ENCODE measurements at places on chromosomes 2 and 18.

DNA sequence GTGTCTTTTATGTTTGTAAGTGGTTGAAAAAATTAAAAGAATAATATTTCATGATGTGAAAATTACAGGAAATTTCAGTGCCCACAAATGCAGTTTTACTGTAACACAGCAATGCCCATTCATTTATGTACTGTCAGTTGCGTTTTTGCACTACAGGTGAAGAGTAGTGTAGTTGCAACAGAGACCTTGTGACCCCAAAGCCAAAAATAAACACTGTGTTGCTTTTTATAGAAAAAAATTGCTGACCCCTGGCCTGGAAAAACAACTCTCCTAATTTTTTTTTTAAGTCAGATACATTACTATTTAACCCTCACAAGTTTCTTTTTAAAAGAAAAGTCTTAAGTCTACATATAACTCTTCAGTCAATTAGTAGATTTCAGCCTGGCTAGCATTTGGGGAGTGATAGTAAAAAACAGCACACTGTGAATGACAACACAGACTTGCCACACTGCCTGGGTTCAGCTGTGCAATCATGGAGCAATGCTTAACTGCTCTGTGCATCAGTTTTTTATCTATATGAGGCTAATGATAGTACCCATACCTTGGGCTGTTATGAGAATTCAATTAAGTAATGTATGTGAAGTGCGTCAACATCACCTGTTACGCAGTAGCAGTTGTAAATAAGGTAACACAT, 8.1 kb downstream of the KLHL14 start:
- no peak for DNase-seq

GRCh38 chr2:134372611-134373131, 118.8 kb downstream of the MGAT5 start:
- no peak for DNase-seq

- DNase-seq, result no peak
Measured at GRCh38 chr2:203915256-203915655, 21.3 kb upstream of the ICOS start.

- no peak for DNase-seq
Measured at GRCh38 chr2:238114851-238115660, 14.9 kb downstream of the ESPNL start.

DNA sequence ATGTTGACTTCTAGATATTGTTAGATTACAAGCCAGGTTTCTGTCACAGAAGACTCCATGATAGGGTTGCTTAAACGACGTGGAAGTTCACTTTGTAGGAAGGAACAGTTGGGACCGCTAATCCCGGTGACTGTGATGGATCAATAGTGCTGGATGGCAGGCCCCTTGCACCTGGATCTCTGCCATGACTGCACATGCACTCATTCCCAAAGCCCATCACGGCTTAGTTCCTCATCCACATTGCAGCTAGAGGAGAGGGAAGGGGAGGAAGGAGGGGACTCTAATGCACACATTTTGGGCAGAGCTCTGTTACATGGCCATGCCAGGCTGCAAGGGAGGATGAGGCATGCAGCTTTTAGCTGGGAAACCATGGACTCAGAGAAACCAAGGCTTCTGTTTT, 773.7 kb upstream of the RAB6C start:
- no peak for DNase-seq

DNA sequence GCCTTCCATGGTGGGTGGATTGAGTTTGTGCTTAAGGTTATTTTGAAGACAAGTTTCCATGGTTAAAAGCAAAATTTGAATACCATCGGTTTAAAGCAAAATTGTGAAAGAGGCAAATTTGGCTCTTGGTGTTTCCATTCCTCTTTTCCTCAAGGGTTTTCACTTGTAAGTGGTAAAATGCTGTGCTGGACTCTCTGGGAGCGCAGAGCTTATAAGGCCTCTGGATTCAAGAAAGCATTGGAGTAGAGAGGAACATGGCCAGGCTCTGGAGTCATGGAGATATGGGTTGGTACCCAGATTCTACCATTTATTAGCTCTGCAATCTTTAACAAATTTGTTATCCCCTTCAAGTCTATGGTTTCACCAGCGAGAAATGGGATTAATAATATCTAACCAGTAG, 17.5 kb downstream of the KCNE4 start:
- DNase-seq, result no peak

DNA sequence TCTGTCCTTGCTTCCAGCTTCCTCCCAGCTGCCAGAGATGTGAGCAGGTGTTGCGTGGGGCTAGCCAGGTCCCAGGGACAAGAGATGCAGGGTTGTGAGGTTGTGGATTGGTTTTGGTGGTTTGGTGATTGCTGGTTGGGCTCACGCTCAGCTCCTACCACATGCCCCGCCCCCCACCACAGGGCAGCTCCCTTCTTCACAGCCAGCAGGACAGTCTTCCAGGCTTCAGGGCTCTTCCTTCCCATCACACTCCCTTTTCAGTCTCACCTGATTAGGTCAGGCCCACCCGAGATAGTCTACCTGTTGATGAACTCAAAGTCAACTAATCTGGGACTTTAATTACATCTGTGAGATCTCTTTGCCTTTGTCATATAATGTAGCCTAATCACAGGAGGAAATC, 52.0 kb upstream of the GLI2 start:
- DNase-seq, result no peak

- no peak for DNase-seq
Measured at GRCh38 chr18:6730416-6731221, 1.1 kb downstream of the ARHGAP28 start.

DNA sequence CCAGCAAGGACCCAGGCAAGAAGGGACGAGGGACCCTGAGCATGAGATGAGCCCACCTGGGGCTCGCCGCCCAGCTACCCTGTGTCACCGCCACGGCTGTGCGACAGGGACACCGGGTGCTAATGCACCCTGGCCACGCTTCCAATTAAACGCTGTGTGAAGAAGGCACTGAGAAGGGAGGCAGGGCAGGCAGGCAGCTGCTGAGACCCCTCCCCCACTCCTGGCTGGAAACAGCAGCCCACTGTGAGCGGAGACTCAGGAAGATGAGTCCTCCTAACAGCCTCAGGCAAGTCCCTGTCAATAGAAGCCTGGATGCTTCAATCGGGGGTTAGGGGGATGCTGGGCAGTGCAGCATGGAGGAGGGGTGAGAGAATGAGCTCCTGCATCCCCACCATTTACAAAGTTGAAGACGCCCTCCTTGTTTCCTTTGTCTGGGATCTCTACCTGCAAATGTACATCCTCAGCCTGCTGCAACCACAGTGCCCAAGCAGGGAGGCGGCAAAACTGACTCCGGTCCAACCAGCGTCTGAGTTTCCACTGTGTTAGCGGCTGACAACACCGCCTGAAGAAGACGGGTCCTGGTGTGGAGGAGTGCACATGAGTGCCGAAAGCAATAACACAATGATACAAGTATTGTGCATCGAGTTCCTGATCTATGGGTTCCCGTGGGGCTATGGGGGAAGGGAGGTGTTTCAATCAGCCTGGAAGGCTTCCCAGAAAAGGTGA, 12.8 kb downstream of the TMEM163 start:
- no peak for DNase-seq

GRCh38 chr2:205270689-205271088, 411.6 kb upstream of the NRP2 start:
- DNase-seq, result no peak

DNA sequence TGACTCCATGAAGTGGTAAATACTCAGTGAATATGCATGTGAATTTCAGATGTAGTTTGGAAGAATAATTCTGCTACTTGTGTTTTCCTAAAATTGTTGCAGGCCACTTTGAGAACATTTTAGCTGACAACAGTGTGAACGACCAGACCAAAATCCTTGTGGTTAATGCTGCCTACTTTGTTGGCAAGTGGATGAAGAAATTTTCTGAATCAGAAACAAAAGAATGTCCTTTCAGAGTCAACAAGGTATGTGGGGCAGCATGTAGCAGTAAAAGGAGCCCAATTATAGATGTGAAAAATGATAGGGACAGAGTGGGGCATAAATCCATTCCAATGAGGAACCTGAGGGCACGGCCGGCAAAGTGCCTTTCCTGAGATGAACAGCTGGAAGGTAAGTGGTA, 16.1 kb downstream of the SERPINB5 start:
- DNase-seq, result no peak

DNA sequence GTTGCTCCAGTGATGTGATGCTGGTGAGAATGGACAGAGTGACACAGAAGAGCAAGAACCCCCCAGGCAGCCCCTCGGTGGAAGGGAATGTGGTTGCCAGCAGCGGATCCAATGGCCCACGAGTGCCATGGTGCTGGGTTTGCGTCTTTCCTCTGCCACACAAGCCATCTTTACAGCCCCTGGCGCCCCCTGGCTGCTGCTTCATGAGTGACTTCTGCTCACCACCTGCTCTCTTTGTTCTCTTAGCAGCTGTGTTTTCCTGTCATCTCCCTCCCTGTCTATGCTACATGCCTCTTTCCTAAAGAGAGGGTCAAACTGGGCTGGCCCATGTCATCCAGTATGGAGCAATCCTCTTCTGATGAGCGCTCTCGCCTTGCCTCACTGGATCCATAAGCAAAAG, 300.0 kb upstream of the SMIM21 start:
- no peak for DNase-seq

DNA sequence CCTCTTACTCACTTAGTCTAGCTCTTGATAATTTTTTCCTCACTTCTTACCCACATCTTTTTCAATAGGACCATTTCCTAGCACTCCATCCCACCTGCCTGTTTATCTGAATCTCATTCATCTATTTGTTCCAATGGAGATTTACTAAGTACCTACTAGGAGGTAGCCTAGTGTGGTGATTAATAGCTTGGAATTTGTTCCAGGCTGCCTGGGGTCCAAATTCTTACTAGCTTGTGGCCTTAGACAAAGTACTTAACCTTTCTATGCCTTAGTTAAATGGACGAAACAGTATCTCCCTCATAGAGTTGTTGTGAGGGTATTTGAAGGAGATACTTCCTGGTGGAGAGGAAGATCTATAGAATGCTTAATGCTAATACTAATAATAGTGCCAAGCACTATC, 42.9 kb upstream of the SERTAD2 start:
- no peak for DNase-seq

DNA sequence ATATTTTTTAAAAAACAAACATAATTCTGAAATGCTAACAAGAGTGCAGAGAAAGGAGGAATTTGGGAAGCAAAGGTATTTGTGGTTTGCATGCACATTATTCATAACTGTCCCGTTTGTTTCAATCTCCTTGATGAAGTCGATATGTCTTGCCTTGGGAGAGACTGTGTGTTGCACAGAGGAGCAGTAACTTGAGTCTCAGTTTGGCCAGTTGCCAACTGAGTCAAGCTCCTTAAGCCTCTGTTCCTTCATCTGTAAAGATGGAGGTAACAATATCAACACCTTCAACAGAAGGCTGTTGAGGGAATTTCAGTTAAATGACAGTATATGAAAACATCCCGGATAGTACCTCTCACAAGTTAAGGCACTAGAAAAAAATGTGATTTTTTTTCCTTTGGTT, 226.2 kb downstream of the ASXL3 start:
- DNase-seq, result no peak

DNA sequence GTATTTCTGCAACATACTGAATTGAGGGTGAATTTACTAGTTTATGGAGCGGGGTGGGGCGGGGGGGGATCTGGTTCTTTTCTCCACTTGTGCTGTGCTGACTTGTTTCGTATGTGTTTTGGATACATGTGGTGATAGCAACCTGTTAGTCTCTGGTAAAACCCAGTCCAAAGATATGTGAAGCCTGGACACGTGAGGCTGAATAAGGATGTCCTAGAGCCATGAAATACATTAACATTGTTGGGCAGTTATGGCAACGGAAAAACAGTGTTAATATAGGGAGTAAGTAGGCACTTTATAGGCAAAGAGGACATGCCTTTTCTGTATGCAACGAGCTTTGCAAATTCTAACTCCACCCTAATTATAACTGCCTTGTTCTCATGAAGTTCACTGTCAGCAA, 42.1 kb upstream of the NEMP2 start:
- no peak for DNase-seq

GRCh38 chr2:234019896-234020295, 30.6 kb upstream of the SPP2 start:
- no peak for DNase-seq

DNA sequence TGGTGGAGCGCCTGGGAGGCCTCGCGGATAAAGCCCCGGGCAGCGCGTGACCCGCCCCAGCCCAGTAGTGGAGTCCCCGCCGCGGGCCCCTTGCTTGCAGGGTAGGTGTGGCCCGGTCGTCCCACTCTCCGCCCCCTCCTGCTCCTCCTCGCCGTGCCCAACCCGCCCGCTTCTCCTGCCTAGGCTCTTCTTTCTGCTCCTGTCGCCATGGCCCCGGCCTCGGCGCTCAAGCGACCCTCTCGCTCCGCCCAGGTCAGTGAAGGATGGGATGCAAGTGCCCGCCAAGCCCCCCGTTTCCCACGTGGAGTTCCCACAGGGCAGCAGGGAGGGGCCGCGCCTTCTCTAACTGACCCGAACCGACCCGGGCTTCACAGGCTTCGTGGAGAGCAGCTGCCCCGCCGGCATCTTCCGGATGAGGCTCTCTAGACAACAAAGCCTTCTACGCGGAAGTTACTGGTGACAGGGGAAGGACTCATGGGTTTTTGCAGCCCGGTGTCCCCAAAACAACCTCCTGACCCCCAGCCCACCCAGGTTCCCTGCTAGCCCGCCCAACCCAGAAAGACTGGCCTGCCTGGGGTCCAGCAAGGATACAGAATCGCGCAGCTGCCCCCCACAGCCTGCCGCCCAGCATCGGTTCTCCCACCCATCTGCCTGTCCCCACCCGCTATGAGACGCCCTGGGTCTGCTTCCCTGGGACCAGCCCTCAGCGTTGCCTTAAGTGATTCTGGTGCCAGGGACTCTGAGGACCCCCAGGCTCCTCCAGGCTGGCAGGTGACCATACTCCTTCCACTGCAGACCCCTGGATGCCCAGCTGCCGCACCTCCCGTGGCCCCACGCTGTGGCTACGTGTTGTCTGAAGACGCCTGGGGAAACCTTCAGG, 32.8 kb downstream of the TTC32 start:
- peak; percentile 50 for DNase-seq

GRCh38 chr2:121211251-121211650, 73.8 kb downstream of the TFCP2L1 start:
- DNase-seq, result no peak

- DNase-seq, result no peak
Measured at GRCh38 chr2:45771261-45771660, 119.8 kb downstream of the PRKCE start.

DNA sequence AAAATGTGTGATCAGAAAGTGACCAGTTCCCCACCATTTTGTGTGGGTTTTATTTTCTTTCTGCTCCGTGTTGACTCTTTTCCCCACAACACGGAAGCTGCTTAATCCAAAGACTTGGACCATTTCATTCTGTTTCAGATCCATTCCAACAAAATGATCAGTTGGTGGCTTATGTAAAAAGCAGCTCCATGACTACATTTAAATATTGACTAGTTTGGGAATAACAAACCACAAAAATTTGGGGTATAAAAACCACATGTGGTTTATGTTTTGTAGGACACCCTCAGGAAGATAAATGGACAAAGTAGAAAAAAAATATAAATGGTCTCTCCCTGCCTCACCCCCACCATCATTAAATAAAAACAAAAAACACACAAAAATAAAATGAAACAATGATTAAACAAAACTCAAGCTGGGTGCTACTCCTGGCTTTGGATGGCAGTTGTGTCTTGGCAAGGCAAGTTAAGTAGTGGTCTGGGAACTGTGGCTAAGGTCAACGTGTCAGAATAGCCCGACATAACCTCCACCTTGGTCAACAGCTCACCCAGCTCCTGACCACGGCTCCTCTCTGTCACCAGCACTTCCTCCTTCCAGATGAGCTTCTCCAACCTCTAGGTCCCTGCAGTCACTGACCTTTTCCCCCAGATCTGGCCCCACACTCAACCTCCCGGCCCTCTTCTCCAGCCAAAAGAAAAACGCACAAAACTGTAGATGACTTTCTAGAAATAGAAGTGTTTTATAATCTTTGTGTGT, 12.8 kb upstream of the WIPF1 start:
- no peak for DNase-seq
